Activated naive CD8-positive, alpha-beta T cell treated with anti-CD3 and anti-CD28 coated beads for 36 hours (primary cell): ENCODE measurements at places on chromosomes 5 and 9. TPM values are rescaled to one million over a fixed set of nuclear protein-coding genes. Genes with fewer than 3 reads are reported as not detected.

DNA sequence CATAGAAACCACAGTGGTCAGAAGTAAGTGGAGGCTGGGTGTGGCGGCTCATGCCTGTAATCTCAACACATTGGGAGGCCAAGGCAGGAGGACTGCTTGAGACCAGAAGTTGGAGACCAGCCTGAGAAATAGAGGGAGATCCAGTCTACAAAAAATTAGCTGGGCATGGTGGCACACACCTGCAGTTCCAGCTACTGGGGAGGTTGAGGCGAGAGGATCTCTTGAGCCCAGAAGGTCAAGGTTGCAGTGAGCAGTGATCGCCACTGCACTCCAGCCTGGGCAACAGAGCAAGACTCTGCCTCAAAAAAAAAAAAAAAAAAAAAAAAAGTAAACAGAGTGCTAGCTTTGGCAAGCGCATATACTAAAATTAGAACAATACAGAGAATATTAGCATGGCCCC, 24.6 kb downstream of the AK8 start:
- H3K4me1 ChIP-seq, result peaks cover 23% of the 10 kb centered on the region
- no peaks in the 10 kb centered on the region for H3K27me3 ChIP-seq
- no peak overlapping the region for H3K4me3 ChIP-seq
- DNase-seq, result no peak
- no peak overlapping the region for H3K27ac ChIP-seq

Gene ZNF454
- not detected for total RNA-seq

DNA sequence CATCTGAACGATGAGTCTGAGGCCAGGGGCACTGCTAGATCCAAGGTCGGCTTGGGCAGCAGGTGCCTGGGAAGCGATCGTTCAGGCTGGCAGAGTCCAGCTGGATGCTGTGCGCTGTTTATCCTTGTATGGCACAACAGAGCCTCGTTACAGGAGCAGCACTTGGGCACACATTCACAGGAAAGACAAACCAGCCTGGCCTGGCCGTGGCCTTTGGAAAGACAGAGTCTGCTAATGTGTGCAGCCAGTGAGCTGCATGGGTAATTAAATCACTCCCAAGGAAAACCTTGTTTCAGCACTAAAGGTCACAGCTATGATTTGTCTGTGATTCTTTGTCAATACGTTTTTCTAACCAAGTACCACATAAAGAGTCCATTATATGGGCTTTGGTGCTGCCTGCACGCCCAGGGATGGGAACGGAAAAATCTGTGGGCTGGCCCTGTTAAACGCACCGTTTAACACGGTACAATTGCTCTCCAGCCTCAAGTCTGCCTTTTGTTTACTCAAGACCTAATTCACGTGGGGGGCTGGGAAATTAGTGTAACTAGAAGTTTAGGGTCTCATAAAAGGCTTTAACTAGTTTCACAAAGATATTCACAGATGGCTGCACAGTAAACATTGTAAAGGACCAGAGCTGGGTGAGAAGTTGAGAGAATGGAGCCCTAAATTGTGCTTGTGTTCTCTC, 509.3 kb downstream of the KDM4C start:
- peaks cover 30% of the 10 kb centered on the region for H3K27me3 ChIP-seq
- H3K4me3 ChIP-seq, result no peak overlapping the region
- H3K4me1 ChIP-seq, result no peaks in the 10 kb centered on the region
- no peak for DNase-seq
- no peaks in the 10 kb centered on the region for H3K36me3 ChIP-seq

DNA sequence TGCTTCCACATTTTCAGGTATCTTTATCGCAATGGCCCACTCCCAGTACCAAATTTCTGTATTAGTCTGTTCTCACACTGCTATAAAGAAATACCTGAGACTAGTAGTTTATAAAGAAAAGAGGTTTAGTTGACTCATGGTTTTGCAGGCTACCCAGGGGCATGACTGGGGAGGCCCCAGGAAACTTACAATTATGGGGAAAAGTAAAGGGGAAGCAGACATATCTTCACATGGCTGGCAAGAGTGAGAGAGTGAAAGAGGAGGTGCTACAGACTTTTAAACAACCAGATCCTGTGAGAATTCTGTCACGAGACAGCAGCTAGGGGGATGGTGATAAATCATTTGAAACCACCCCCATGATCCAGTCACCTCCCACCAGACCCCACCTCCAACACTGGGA, 238.2 kb upstream of the DMAC1 start:
- peaks cover 13% of the 10 kb centered on the region for H3K36me3 ChIP-seq
- no peak overlapping the region for H3K27ac ChIP-seq
- H3K4me1 ChIP-seq, result peaks cover 4% of the 10 kb centered on the region
- no peak overlapping the region for H3K4me3 ChIP-seq
- no peak for DNase-seq
- no peaks in the 10 kb centered on the region for H3K27me3 ChIP-seq

Gene PCDHA1
- not detected for total RNA-seq

DNA sequence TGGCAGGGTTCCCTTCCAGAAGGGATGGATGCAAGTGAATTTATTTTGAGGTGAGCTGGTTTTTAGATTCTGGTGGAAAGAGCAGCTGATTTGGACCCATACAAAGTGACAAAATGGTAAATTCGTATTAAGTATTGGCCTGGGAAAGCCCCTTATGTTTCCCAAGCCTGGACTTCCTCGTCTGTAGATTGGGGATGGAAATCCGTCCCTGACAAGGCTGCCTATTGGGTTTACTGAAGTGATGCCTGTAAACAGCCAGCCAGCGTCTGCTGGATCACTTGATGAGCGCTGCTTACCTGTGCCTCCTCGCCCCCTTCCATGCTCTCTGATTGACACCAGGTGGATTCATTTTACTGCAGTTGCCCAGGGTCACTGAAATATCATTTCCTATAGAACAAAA, 233.8 kb downstream of the GADD45G start:
- no peak overlapping the region for H3K4me3 ChIP-seq
- no peaks in the 10 kb centered on the region for H3K36me3 ChIP-seq
- no peak overlapping the region for H3K27ac ChIP-seq
- no peaks in the 10 kb centered on the region for H3K4me1 ChIP-seq
- no peak for DNase-seq
- H3K27me3 ChIP-seq, result peaks cover 3% of the 10 kb centered on the region

GRCh38 chr5:176447978-176448608, at the start of gene FAF2:
Gene FAF2 (plus strand): TSS chr5:176448385. CDS start chr5:176448408, 23 bp downstream.
- peak within 1 kb of the TSS; percentile 94 for H3K27ac ChIP-seq
- H3K27me3 ChIP-seq, result peaks cover 4% of the 10 kb centered on the region
- DNase-seq, result peak; percentile 98
- H3K36me3 ChIP-seq, result peaks cover 8% of the 10 kb centered on the region
- H3K4me1 ChIP-seq, result peaks cover 39% of the 10 kb centered on the region

GRCh38 chr9:37675661-37676060, 24.9 kb downstream of the FRMPD1 start:
- DNase-seq, result no peak
- H3K27ac ChIP-seq, result no peak overlapping the region
- H3K27me3 ChIP-seq, result peaks cover 8% of the 10 kb centered on the region
- H3K4me3 ChIP-seq, result no peak overlapping the region

- H3K4me3 ChIP-seq, result no peak overlapping the region
- no peaks in the 10 kb centered on the region for H3K36me3 ChIP-seq
- H3K27ac ChIP-seq, result no peak overlapping the region
Measured at GRCh38 chr9:110775724-110776123, 107.1 kb downstream of the MUSK start.

GRCh38 chr9:17433526-17433925, 145.3 kb upstream of the SH3GL2 start:
- H3K36me3 ChIP-seq, result no peaks in the 10 kb centered on the region
- no peak for DNase-seq
- no peak overlapping the region for H3K4me3 ChIP-seq
- H3K27ac ChIP-seq, result no peak overlapping the region
- H3K4me1 ChIP-seq, result no peaks in the 10 kb centered on the region

Gene ADAMTSL1
- total RNA-seq, result not detected

GRCh38 chr5:151251621-151252020, 1.4 kb upstream of the GM2A start:
- no peaks in the 10 kb centered on the region for H3K27me3 ChIP-seq
- H3K4me3 ChIP-seq, result peak overlapping the region; percentile 63

DNA sequence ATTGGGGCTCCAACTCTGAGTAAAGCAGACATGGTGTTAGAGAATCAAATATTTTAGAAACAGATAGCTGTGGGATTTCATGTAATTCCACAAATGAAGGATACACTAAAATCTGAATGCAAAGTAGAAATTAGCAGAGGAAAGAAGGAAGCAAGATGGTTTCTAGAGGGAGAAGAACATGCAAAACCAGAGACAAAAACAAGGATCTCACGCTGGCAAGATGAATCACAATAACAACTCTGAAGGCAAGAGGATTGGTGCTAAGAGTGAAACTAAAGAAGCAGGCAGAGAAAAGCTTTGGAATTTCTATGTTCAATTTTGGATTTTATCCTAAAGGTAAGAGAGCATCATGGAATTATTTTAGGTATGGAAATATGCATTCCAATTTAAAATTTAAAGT, 857.2 kb upstream of the COX7C start:
- DNase-seq, result no peak
- no peaks in the 10 kb centered on the region for H3K27me3 ChIP-seq
- H3K4me3 ChIP-seq, result no peak overlapping the region

DNA sequence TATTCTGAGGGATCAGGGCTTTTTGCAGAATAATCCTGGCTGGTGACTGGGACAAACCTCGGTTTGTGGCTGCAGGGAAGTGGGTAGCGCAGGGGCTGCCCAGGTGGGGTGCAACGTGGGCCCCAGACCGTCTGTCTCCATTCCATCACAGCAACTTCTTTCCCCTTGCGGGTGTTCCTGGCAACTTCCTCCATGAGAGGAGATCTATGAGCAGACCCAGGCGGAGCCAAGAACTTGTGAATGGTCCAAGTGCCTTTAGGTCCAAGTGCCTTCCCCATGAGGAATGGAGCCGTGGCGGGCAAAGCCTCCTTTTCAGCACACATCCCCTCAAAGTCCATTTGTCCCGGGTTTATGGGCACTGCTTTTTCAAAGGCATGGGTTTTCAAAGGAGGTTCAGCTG, 136.5 kb downstream of the PHF2 start:
- no peak overlapping the region for H3K27ac ChIP-seq
- no peak overlapping the region for H3K4me3 ChIP-seq
- H3K4me1 ChIP-seq, result no peaks in the 10 kb centered on the region

DNA sequence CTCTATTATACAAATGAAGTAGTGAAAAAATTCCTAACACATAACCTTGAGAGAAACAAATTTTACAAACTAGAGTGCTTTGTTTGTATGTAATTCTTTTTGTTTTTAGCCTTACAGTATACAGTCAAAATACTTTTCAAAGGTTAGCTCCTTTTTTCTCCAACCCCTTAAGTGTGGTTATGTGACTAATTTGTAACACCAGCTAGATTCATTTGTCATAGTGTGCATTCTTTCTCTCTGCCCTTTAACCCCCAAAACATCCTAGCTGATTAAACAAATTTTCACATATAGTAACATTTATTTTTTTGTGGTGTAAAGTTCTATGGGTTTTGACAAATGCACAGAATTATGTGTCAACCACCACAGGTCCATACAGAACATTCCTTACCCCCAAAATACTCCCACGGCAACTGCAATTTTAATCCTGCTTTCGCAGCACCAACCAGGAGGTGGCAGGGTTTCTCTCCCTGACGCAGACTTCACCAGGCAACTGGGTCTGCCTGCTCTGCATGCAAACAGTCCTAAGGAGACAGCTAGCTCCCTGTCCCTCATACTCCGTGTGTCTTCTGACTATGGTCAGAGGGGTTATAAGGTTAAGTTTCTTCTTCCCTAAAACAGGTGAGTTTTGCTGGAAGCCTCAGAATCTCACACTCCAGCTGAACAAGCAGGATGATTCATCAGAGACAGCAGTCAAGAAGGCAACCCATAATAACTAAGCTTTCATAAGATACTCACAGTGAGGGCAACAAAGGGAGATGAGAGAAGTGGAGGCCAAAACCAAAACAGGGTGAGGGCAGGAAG, 44.5 kb upstream of the NR5A1 start:
- H3K4me1 ChIP-seq, result peaks cover 19% of the 10 kb centered on the region
- H3K4me3 ChIP-seq, result no peak overlapping the region
- no peaks in the 10 kb centered on the region for H3K36me3 ChIP-seq
- peaks cover 3% of the 10 kb centered on the region for H3K27me3 ChIP-seq
- peak; percentile 41 for DNase-seq

DNA sequence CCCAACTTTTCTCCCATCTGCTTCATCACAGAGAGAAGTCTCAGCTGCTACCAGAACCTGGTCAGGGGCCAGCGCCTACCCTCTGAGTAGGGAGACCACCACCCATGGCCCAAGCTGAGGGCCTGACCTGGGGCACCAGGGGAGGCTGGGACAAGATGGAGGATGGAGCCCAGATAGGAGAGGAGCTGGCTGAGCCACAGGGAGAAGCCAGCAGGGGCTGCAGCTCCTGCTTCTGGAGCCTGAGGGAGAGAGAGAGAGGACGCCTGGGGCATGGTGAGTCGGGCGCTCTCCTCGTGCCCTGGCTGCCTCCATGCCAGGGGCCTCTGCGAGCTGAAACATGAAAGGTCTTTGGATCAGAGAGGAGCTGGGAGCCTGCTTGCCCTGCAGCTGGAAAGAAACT, 1.4 kb upstream of the FOXI1 start:
- H3K4me3 ChIP-seq, result no peak overlapping the region
- peaks cover 22% of the 10 kb centered on the region for H3K27me3 ChIP-seq
- DNase-seq, result no peak

GRCh38 chr5:155148694-155149093, 135.1 kb downstream of the KIF4B start:
- peaks cover 15% of the 10 kb centered on the region for H3K27me3 ChIP-seq
- DNase-seq, result no peak
- no peak overlapping the region for H3K27ac ChIP-seq
- H3K4me3 ChIP-seq, result no peak overlapping the region

DNA sequence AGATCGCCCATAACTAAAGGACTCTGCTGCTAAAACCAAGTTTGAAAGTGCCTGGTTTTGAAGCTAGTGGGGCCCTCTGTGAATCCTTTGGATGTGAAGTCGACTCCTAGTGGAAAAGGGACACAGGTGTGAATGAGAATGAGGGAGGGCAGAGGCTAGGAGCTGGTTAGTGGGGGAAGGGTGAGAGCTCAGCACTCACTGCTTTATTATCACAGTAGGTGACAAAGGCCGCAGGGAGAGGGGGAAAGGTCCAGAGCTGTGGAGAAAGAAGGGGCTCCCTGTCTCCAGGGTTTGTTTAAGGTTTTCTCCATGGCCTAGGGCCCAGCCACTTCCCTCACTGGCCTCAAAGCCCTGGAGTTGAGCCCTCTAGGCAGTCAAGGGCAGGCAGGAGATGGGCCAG, 3.5 kb downstream of the HDHD3 start:
- H3K27ac ChIP-seq, result no peak overlapping the region

GRCh38 chr9:90611568-90611967, 31.1 kb downstream of the DIRAS2 start:
- H3K4me1 ChIP-seq, result no peaks in the 10 kb centered on the region
- peaks cover 36% of the 10 kb centered on the region for H3K27me3 ChIP-seq
- H3K36me3 ChIP-seq, result no peaks in the 10 kb centered on the region
- H3K27ac ChIP-seq, result no peak overlapping the region
- DNase-seq, result no peak
- H3K4me3 ChIP-seq, result no peak overlapping the region
